ENCODE measurements at places on chromosomes 2 and 18.

- DNase-seq: no peak
Observed at GRCh38 chr18:23826850-23827620, 137.8 kb downstream of the LAMA3 start.

- DNase-seq: no peak
Observed at GRCh38 chr2:157058161-157058560, 199.3 kb upstream of the GALNT5 start.

DNA sequence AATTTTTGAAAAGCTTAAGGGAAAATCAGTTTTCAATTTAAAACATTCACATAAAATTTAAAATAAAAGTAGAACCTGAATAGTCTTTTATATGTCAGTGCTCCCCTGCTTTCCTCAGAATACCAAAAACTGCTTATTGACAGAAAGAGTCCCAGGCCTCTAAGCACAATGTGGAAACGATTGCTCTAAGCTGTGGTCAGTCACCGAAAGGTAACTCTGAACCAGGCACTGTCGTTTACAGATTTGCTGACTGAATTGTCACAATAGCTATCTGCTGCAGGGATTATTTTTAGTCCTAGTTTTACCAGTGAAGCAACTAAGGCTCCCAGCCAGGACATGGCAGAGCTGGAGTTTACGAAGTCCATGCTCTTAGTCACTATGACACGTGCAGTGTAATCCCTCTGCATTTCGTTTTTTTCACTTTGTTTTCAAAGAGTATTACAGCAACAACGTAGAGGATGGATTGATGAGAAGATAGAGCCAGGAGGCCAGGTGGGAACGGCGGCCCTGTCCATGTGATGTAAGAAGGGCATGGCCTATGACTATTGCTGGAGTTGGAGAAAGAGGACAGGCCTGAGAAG is 28.1 kb upstream of the TMEM247 start:
- no peak for DNase-seq

- DNase-seq: no peak
Observed at GRCh38 chr2:241997017-241997416, 127.5 kb downstream of the RTP5 start.

- DNase-seq: no peak
Observed at GRCh38 chr2:239819974-239820555, 205.1 kb downstream of the NDUFA10 start.

Measured in stimulated activated CD8-positive, alpha-beta memory T cell treated with anti-CD3 and anti-CD28 coated beads, Interleukin-15, amount 100 ng/mL, for 24 hours (primary cell).